CD4-positive, alpha-beta T cell treated with Interleukin-15 for 1 hour (primary cell): ENCODE measurements at places on chromosomes 13 and 19.

GRCh38 chr19:7844405-7844804 lies 14.4 kb downstream of the EVI5L start:
- DNase-seq, result no peak

DNA sequence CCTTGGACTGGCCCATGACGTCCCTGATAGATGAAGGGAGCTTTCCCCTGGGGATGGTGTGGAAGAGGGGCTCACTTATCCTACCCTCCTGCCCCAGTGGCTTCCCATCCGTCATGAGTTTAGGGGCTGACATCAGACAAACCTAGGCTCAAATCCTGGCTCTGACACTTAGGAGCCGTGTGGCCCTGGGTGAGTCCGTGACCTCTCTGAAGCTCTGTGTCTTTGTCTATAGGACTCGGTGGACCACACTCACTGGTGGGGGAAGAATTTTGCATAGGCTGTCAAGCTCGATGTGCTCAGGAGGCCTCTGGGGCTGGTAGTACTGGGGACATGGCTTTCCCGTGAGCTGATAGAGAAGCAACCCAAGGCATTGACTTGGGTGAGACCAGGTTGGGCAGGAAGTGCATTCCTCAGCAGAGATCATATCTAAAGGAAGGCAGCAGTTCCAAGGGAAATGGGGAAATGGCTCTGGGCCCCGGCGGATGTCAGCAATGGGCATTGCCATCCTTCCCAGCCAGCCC lies 17.4 kb upstream of the AP1M2 start:
- peak; percentile 56 for DNase-seq

DNA sequence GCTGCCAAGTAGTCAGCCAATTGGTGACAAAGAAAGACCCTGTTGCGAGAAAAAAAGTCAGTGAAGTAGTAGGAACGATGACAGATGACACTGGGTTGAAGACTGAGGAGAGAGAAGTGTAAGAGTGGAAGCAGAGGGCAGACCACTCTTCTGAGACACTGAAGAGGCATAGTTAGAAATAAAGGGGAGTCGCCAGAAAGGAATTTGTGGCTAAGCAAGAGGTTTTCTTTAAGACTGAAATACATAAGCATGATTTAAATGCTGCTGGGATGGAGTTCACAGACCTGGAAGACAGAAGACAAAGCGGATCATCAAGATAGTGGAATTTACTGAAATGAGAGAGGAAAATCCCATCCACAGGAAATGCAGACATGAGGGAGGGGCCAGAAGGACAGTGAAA lies 56.2 kb upstream of the USPL1 start:
- no peak for DNase-seq

DNA sequence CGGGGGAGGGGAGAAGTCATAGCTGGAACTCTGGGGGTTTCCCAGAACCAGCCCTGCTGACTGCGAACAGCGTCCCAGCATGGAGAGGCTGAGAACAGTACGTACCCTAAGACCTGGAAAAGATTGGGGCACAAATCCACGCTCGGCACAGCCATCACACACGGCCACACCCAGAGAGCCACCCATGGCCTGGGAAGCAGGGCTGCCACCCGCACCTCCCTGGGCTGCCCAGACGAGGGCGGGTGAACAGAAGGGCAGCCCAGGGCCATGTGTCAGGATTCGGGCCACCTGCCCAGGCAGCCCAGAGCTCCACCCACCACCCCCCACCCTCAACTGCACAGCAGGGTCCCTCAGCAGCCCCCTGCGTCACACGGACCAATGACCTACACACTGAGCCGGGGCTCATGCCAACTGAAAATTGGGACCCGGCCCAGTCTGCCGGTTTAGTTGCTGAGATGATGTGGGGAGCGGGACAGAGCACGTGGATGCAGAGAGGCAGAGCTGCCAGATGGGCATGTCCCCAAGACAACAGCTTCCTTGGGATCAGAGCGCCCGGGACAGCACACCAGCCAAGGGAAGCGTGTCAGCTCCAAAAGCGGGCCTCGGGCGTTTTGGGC lies 8.5 kb downstream of the UBXN6 start:
- DNase-seq, result no peak

DNA sequence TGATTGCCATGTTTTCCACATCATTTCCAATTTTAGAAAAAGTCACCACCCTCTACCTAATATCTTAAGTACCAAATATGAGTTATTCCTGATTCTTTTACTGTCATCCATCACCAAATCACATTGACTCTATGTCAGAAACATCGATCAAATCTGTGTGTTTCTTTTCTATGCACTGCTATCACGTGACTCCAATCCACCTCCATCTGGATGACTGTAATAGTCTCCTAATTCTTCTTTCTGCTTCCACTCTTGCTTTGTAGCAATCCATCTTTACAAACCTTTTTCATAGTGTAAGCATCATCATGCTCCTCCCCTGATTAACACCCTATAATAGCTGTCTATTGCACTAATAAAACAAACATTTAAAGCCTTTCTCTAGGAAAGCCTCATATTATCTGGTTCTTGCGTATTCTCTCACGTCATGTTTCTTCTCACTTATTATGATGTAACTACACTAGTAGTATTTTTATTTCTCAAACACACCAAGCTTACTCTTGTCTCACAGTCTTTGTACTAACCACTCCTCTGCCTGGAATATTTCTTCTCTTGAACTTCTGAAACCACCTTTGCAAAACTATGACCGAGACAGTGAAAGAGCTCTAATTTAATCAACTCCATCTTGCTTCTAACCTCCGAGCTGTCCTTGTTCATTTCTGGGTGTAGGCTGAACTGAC lies 10.7 kb upstream of the FPR3 start:
- no peak for DNase-seq

DNA sequence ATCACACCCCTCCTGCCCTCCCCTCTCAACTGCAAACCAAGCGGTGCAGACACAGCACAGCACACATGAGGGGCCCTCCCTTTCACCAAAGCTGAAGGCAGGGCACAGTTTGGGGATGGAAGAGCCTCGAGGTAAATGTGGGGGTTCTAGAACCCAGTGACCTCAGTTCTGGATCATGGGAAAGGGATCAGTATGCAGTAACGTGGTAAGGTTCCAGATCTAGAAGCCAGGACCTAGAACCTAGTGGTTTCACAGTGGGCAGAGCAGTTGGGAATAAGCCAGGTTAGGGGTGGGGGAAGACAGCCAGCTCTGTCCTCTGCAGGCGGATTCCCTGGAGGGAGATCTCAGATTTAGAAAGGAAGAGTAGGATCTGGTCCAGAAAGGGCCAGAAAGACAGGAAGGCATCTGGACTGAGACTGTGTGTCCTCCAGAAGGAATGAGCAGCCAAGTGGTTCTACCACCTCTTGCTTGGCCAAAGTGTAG lies 3.1 kb downstream of the FTL start:
- DNase-seq, result no peak

- no peak for DNase-seq
Observed at GRCh38 chr13:42990291-42991232, 1.5 kb downstream of the EPSTI1 start.

- DNase-seq, result peak; percentile 29
Observed at GRCh38 chr19:44635581-44636438, 7.9 kb upstream of the PVR start.

DNA sequence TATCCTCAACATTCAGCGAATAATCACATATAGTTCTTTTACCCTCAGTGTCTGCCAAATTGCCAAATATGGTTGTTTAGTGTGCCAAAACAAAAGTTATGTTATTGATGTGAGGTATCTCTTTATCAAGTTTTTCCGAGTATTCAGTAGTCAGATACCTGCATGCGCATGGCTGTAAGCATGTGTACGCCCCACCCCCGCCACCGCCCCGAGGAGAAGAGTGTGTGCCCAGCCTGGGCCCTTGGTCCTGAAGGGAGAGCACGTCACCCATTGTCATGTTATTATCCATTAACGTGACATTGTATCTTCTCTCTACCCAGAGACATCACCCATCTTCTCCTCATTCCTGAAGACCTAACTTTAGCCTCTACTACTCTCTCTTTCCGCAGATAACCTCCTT lies 147.0 kb downstream of the SHISA2 start:
- no peak for DNase-seq

DNA sequence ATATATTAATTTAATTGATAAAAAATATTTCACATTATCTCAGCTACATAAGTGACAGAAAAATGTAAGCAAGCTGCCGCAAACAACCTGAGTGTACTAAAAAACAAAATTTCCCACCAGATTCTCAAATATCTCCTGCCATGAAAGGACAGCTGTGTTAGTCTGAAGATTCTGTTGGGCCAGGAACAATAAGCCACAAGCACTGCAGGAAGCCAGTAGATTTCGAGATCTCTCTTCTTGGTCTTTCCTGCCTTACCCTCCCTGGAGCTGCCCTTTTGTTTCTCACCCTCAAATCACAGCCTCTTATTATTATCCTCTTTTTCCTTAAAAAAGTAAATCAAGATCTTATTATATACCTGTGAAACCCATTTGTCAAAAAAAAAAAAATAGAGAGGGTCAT lies 165.6 kb downstream of the EFNB2 start:
- no peak for DNase-seq

GRCh38 chr13:105184201-105184600 lies 1351.3 kb downstream of the EFNB2 start:
- DNase-seq, result no peak

DNA sequence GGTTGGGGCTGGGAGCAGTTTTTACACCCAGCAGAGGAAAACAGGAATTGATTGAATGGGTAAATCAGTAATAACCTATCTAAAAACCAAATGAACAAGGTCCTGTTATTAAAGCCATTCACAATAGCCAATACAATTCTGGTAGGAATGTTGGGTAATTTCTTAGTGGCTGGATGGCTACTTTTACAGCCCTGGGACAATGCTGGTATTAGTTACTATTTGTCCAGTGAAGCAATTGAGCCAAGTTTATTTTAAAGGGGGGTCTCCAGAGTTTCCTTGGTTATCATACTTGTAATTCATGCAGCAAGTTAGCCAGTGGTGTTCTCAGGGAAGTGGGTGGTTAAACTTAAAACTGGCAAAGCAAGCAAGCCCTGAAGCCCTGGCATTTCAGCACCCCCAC lies 92.3 kb upstream of the STARD13 start:
- no peak for DNase-seq

- DNase-seq, result no peak
Observed at GRCh38 chr13:43134868-43135267, 111.5 kb downstream of the DNAJC15 start.

DNA sequence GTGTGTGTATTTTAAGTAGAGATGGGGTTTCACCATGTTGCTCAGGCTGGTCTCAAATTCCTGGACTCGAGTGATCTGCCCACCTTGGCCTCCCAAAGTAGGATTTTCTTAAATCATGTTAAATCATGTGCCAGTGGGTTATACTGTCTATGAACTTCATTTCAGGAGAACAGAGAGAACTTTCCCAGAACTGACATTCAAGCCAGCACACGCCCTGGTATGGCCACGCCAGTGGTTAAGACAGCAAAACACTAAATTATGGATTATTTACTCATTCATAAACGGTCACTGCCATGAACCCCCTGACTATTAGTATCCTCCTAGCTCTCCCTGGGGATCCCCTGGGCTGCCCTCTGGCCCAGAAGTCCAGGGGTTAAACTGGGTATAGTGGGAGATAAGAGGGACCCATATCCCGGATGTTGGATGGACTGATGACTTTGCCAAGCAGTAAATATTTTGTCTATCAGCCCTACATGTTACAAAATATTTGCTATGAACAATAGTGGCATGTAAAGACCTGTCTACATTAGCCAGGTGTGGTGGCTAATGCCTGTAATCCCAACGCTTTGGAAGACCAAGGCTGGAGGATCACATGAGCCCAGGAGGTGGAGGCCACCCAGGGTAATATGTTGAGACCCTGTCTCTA lies 16.1 kb upstream of the STRN4 start:
- no peak for DNase-seq

DNA sequence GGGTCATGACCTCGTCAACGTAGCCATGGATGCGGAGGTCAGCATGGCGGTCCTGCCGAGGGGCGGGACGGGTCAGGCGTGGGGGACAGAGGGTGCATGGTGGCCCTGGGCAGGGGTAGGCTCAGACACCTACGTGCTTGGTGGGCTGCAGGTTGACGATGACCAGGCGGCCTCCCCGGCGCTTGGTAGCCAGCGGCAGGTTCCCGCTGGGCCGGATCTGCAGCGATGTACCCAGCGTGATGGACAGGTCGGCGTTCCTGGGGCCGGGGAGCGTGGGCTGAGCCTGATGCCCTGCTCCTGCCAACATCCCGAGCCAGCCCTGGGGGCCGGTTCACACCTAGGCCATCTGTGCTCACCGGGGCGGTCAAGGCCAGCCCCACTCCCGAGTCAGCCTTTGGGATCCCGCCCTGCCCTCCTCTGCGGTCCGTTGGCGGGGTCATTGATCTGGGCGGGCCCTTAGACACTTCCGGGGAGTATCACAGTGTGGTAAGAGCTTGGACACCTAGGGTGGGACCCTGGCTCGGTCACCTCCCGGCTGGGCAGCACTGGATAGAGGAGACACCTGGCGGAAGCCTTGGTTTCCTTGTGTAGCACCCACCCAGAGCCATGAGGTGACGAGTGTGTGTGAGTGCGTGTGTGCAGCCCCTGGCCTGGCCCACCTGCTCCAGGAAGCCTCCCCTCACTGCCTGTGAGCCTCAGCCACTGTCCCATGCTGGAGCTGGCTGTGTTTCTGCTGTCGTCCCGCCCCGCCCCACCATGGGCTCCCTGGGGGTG lies 7.3 kb downstream of the SIRT6 start:
- DNase-seq, result no peak

DNA sequence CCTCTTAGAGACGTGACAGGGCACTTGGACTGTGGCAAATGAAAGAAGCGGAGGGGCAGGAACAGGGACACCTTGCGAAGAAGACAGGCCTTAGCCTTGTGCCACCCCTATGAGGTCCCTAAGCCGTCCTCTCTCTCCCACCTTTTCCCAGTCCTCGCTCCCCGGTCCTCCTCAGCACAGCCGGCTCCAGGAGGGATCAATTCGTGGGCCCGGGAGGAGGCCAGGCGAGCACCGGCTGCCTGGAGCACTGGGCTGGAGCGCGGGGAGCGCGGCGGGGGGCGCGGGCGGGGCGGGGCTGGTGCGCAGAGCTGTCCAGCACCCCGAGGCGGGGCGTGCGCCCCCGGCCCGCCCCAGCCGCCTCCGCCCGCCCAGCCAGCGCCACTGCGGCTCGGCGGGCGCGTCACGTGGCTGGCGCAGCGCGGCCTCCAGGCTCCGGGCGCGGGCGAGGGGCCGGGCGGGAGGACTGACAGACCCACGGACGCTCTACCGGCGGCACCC lies at the start of gene LRP3:
LRP3 (plus strand) TSS at position 466 of the 498 bp plus-strand sequence. CDS start 456 bp downstream, outside the sequence.
- DNase-seq, result no peak

DNA sequence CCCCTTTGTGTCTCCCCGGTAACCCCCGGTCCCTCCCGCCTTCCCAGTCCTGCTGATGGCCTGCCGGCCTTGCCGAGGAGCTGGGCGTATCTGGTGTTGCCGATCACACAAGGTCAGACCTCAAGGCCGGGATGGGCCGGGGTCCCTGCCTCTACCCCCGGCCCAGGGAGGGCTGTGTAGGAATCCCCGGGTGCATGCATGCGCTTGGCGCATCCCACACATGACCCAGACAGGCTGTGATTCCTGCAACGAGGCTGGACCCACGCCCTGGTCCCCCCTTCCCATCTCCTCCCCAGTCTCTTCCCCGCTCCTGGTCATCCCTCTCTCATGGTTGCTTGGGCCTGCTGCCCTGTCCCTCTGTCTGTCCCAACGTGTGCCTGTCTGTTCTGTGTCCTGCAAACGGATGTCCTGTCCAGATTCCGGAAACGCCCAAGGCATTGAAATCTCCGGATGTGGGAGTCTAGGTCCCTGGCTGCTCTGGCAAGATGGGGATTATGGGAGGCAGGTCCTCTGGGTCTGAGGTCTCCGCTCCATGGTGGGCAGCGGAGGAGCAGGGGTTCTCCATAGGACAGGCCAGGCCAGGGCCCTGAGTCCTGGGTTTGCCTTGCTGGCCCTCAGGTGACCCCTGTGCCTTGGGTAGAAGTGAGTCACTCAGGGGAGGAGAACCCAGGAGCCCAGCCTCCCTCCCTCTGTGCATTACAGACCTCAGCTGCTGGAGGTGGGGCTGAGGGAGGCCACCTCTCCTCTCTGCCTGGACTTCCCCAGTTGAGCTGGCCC lies 1.6 kb downstream of the PKN1 start:
- DNase-seq, result peak; percentile 76
